DMS153 (cell line): ENCODE measurements at places on chromosomes 3 and 15.

- no peak for DNase-seq
These were observed 94.9 kb upstream of the CHD2 start for GRCh38 chr15:92805080-92805690.

DNA sequence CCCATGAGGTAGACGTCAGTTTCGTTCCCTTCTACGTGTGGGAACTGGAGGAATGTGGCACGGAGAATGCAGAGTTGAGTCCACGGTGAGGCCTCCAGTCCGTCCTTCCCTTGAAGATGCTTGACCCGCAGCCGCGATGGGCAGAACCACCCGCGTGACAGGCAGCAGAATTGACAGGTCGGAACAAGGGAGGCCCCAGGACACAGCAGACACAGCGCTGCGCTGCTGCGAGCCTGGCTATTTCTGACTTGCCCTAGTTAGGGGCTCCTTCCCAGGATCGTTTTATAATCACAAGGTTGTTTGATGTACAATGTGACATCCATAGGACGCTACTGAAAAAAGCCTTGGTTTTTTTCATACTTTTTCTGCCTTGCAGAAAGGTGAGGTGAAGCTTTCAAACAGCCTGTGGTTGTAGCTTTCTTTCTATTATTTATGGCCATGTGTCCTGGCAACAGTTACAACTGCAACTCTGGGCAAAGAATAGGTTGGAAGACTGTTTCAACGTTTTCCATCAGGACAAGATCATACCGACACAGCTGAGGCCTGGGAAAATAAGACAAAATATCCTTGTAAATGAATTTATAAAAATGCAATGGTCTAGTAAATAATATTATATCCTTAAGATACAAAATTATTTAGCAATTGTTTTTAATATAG, 9.6 kb upstream of the TMEM41A start:
- DNase-seq = no peak

- no peak for DNase-seq
These were observed 121.9 kb downstream of the MBNL1 start for GRCh38 chr3:152390647-152391046.

- DNase-seq = no peak
These were observed 127.4 kb upstream of the FEZF2 start for GRCh38 chr3:62500556-62501288.

DNA sequence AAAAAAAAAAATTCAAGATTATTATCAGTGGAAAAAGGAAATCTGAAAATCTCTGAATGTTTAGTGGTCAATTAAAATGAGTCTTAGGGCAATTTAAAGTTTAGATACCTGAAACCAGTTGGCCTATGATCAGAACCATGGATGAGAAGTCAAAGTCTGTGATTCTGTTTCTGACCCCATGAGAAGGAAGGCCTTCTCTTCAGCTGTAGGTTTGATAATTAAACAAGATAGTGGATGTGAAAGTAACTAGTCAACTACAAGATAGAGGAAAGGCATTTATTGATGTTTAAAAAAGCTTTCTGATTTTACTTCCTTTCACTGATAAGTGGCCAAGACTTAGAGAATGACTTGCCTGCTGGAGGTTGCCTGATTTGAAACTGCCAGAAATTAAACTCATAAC, 8.7 kb downstream of the PLS1 start:
- DNase-seq = no peak

- DNase-seq = no peak
These were observed 118.7 kb upstream of the MLF1 start for GRCh38 chr3:158452334-158452733.

- DNase-seq = no peak
These were observed 194.6 kb downstream of the FAM43A start for GRCh38 chr3:194879991-194880939.

DNA sequence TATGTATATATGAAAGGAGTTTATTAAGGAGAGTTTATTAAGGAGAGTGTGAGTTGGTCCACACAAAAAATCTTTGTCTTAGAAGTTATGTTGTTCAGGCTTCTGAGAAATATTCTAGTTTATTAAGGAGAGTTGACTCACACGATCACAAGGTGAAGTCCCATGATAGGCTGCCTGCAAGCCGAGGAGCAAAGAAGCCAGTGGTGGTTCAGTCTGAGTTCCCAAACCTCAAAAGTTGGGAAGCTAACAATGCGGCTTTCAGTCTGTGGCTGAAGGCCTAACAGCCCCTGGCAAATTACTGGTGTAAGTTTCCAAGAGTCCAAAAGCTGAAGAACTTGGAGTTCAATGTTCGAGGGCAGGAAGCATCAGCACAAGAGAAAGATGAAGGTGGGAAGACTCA, 42.4 kb upstream of the DAZL start:
- no peak for DNase-seq

GRCh38 chr3:62584636-62585035, 211.3 kb upstream of the FEZF2 start:
- DNase-seq = no peak

GRCh38 chr15:101313041-101313761, 18.2 kb upstream of the SNRPA1 start:
- no peak for DNase-seq

DNA sequence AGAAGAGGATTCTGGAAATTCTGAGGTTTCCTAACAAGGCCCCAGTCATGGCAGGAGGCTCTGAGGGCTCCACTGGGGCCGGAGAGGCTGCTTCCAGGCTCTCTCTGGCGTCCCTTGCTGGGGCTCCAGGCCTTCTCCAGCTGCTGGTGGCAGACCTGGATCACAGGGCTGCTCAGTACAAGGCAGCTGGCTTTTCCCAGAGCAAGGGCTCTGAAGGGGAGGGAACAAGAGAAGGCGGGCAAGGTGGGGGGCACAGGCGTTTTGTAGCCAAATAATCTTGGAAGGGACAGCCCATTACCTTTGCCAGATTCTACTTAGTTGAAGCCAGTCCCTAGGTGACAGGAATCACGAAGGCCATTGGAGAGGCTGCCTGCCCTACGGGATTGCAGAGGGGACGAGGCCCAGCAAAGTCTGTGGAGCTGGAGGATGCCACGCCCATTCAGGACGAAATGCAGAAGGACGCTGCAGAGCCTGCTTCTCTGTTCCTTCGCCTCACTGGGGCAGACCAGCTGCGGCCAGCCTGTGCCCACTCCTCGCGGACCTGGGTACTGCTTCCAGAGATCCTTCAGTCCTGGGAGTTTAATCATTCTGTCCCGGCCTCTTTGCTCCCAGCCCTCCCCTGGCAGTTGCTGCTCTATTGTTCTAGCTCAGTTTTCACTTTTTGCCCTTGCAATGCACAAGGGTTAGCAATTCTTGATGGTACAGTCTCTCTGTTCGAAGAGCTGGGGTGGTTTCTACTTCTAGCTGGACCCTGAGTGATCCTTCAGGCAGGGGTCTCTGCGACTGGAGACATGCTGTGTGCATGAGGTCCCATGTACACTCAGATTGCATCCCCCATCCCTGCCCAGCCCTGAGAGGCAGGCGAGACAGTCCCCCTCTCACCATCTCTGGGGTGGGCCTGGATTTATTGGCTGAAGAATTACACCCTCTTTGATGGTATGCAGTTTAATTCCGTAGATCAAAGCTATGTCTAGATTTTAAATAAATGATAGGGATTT, 149.3 kb upstream of the MEF2A start:
- DNase-seq = no peak

DNA sequence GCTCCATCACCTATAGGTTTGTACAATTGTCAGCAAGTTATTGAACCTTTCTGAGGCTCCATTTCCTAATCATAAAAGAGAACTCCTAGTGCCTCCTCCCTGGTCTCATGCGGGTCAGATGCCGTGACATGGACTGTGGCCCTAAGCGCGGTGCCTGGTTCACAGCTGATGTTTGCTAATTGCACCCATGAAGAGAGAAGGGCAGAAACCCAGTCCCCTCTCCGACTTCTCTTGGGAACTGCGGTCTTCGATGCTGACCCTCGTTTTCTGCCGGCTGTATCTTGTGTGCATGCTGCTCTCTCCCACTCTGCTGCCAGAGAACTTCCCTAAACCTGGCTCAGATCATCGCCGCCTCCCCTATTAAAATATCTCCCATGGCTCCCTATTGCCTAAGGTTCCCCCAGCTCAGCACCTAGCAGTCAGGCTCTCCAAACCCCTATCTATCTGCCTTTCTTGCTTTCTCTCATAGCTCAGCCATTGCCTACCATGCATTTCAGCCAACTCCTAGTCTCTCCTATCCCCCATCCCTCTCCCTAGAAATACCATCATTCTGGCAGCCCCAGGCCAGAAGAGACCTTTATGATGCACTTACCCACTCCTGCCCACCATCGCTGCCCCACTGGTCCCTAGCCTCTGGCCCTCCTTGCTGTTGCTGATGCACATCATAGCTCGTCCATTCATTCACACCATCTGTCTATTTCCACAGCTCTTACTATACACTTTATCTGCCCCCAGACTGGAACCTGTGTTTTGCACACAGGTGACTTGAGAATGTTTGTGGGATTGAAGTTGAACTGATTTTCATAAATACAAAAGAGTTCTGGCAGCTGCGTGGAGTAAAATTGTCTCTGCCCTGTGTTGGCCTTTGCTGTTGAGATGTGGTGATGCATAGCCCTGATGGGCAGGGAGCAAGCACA, 6.6 kb downstream of the ISG20 start:
- DNase-seq = no peak

DNA sequence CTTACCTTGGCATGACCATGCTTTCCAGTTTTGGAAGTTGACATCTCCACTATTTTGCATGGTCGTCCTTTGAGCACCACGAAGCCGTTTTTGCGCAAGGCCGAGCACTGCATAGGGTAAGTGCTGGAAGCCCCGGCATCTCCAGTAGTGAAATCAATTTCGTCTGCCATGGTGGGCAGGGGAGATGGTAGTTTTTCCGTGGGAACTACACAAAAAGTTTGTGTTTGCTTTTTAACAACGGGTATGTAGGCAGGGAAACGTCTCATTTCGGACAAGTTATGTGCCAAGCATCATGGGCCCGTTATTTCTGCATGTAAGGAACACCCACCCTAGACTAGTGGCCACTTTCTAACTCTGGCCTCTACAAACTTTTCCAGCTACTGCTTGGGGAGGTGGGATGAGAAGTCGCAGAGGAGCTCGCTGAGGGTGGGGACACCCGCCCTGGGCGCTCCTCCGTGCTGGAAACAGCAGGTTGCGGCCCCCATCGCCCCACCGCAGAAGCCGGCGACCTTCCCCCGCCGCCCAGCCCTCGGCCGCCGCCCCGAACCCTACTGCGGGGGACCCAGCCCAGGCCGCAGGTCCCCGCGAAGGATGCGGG, 701 bp downstream of the EIF5A2 start:
- peak; percentile 3 for DNase-seq

GRCh38 chr15:32982001-32982400, 212.5 kb downstream of the FMN1 start:
- DNase-seq = no peak

GRCh38 chr3:11288786-11289637, 16.8 kb downstream of the ATG7 start:
- DNase-seq = no peak

DNA sequence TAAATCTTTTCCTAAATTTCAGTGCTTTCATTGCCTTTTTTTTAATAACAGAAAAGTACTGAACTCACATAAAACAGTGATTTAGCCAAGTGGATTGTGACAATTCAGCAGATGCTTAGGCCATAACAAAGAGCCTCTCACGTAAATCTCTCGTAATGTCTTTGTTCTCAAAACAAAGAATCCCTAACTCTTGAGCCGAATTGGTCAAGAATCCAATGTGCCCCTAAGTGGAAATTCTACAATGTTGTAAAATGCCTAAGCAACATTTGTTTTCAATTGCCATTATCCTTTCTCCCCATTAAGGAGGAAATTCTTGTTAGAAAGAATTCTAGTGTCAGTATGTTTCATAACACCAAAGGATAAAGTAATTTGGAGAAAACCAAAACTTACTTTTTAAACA, 235.7 kb upstream of the THBS1 start:
- no peak for DNase-seq

GRCh38 chr3:187737006-187737367, 8.3 kb downstream of the BCL6 start:
- DNase-seq = no peak

DNA sequence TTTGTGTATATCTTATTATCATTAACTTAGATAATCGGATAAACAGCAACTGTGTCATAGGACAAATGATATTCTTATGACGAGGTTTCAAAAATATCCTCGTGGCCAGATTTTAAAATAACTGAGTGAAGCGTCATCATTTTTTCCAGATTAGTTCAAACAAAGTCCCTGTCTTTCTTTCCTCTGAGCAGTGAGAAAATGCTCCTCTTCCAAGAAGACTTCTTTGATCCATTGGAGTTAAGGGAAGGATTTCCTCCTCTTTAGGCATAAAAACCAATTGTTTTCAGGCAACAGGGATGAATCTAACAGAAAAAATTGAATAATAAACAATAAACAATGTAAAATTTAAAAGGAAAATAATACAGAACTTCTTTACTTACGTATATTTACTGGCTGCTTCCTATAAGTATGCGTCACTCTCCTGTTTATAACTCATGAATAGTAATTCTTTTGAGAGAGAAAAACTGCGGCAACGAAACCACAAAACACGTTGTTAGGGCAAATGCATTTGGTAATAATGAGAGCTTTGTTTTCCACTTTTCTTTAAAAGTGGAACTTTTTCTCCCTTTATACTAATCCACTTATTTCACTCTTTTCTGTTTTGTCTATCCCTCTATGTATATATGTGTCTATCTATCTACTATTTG, 419.4 kb upstream of the ONECUT1 start:
- no peak for DNase-seq

DNA sequence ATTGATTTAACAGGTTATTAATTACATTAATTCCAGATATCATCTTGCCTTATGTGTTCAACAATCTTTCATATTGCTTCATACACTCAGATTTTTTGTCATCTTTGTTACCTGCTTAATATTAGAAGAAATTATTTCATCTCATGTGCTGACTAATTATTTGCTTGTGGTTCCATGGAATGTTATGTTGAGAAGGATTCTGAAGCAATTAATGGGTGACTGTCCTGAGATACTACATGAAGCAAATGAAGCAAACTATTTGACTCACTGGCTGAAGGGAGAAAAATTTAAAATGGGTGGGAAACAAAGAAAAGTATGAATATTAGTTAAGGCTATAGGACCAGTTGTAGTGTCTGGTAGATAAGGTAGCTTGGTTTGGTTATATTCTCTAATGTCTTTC, 443.8 kb upstream of the EPHA6 start:
- no peak for DNase-seq

GRCh38 chr3:128307029-128307633, 153.8 kb downstream of the EEFSEC start:
- no peak for DNase-seq

DNA sequence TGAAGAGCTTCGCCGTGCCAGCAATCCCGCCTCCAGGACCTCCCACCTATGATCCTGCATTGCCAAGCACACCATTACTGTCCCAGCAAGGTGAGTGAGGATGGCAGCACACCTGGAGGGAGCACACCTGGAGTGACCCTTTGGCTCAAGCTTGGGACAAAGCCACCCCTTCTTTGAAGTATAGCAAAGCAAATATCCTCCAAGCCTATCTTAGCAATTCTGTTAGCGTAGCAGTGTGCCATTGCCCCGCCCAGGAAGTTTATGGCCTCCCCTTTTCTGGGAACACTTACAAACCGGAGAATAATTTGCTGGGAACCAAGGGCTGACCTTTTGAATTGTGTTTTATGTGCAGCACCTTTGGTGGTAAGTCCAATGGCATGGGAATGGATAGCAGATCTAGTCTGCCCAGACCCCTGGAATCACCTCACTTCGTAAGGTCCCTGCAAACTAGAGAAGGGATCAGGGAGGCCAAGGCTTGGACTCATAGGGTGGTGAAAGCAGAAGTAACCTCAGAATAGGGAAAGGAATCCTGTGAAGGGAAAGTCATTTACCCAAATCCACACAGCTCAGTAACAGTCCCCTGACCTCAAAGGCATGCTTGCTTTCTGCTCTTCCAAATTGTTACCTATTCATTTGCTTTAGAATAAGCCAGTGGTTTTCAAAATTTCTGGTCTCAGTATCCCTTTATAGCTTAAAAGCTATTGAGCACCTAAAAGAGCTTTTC, 70.1 kb downstream of the HCN4 start:
- no peak for DNase-seq

- DNase-seq = no peak
These were observed 147.8 kb downstream of the SHOX2 start for GRCh38 chr3:157958457-157958856.
